Vagina (tissue), 2 donors: ENCODE measurements at places on chromosomes 1 and 21.

- DNase-seq = no peak
These were observed 64.9 kb downstream of the TMEM53 start for GRCh38 chr1:44609412-44609767.

GRCh38 chr1:19533626-19534025 lies 48.3 kb upstream of the CAPZB start:
- no peak for DNase-seq

GRCh38 chr1:92399076-92399475 lies 87.6 kb downstream of the GFI1 start:
- DNase-seq = no peak

GRCh38 chr1:40877698-40878097 lies 15.5 kb upstream of the CITED4 start:
- no peak for DNase-seq

- DNase-seq = no peak
These were observed 202.3 kb downstream of the DYRK1A start for GRCh38 chr21:37568916-37569315.

- DNase-seq = no peak
These were observed 26.5 kb downstream of the CAP1 start for GRCh38 chr1:40067023-40067422.

- no peak for DNase-seq
These were observed 7.5 kb upstream of the GOLT1A start for GRCh38 chr1:204221271-204221670.

DNA sequence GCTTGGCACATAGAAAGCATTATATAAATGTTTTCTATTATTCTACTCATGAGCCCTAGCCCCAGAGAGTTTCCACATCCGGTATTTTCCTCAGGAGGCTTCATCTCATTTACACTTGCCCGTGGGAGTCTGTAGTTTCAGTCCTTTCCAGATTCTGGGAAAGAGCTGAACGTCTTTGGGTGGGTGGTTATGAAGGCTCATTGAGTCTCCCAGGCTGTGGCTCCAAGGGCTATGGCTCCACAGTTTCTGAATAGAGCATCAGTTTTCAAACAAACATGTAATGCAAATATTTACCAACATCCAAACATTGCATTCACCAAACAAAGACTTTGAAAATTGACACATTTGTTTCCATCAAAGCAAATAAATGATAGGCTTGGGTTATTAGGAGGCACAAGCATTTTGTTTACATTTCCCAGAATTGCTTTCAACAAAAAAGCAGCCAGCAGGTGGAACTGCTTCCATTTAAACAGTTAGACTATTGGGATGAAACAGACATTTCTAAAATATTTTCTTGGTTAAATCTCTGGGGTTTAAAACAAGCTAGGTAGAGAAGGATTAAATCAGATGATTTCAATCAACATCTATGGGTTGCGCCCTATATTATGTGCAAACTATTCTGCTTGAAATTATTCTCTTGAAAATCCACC lies 1.3 kb upstream of the LEMD1 start:
- no peak for DNase-seq

GRCh38 chr1:36397083-36397377 lies 678 bp downstream of the LSM10 start:
- DNase-seq = no peak

DNA sequence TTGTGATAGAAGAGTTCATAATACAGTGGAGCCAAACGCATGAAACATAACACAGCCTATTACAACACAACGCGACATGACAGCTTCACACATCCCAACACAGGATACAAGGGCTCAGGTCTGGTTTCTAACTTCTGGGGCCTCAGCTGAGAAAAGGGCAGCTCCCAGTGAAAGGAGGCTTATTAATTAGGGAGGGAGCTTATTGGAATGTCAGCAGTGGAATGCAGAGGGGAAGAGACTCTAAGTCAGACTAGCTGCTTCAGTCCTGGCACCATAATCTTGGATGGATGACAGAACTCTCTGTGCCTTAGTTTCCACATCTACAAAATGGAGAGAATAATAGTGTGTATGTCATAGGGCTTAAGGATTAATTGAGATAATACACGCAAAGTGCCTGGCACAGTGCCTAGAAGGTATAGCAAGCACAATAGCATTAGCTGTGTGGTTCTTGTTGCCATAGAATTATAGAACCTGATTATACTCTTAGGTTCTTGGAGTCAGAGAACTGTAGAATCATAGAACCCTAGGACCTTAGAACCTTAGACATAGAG lies 22.7 kb upstream of the SLC2A1 start:
- DNase-seq = no peak

- DNase-seq = no peak
These were observed 47.6 kb upstream of the PPP2R5A start for GRCh38 chr1:212237651-212238050.

DNA sequence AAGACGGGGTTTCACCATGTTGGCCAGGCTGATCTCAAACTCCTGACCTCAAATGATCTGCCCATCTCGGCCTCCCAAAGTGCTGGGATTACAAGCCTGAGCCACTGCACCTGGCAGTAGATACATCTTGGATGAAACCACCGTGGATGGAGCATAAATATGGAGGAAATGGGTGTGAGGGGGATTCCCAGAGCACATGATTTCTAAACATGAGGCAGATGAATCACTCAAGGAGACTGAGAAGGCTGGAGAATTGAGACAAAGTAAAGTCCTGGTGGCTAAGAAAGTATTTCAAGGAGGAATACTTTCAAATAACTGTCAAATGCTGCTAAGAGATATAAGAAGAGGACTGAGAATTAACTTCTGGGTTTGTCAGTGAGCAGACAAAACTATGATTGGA lies 5.4 kb upstream of the PGBD5 start:
- DNase-seq = no peak

- no peak for DNase-seq
These were observed 99.0 kb upstream of the ADGRL4 start for GRCh38 chr1:79105500-79105899.

GRCh38 chr1:23558140-23558871 lies 995 bp downstream of the ID3 start:
- DNase-seq = no peak

DNA sequence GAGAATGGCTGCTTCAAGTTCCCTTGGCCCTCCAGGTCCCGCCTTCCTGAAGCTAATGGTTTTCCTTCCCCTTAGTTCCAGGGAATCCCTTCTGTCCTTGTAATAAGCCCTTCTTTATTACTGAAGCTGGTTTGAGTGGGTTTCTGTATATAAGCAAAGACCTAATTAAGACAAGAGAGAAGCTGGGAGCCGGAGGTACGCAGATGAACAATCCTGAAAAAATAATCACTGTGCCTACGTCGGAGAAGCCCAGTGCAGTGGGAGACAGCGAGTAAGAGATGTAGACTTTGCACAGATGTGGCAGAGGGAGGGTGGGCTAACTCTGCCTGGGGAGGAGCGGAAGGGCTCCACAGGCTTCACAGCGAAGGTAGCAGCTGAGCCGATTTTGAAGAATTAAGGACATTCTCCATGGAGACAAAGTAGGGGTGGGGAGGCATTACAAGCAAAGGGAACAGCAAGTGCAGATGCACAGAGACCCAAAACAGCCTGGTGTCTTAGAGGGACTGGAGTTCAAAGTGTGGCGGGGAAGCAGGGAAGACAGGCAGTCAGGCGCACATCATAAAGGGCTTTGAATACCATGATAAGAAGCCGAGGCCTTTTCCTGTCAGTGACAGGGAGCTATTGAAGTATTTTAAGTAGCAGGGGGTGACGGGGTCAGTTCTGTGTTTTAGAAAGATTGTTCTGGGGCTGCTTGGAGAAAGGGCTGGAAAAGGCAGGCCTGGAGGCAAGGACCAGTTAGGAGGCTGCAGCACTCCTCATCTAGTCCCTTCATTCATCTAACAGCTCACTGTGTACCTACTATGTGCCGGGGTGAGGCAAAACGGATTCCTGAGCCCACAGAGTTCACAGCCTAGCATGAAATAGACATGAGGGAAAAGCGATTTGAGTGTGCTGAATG lies 6.5 kb downstream of the RIMS3 start:
- DNase-seq = no peak

DNA sequence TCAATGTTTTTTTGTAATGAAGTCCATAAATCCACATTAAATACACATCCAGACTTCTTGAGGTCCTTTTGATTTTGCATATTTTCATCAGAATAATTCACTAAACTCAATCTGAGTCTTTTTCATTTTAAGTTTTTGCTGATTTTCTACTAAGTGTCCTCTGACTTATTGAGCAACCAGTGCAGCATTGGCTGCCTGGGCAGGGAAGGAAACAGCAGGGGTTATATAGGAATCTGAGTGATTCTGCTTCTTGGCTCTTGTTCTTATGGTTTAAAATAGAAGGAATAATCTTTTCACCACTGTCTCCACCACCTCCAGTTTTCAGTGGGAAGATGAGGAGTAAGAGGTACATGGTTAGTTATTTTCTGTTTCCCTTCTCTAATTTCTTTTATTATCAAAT lies 88.4 kb downstream of the ST6GALNAC5 start:
- no peak for DNase-seq
